Fibroblast of skin of abdomen (primary cell): ENCODE measurements at places on chromosomes 4 and X.

- DNase-seq = peak; percentile 73
Observed at GRCh38 chrX:74535408-74536151, 78.8 kb downstream of the RLIM start.

- DNase-seq = peak; percentile 85
Observed at GRCh38 chr4:176792326-176793059, at the start of gene VEGFC. Gene VEGFC, minus strand, starts transcription at chr4:176792922. Its CDS starts 611 bp downstream, at chr4:176792311.

DNA sequence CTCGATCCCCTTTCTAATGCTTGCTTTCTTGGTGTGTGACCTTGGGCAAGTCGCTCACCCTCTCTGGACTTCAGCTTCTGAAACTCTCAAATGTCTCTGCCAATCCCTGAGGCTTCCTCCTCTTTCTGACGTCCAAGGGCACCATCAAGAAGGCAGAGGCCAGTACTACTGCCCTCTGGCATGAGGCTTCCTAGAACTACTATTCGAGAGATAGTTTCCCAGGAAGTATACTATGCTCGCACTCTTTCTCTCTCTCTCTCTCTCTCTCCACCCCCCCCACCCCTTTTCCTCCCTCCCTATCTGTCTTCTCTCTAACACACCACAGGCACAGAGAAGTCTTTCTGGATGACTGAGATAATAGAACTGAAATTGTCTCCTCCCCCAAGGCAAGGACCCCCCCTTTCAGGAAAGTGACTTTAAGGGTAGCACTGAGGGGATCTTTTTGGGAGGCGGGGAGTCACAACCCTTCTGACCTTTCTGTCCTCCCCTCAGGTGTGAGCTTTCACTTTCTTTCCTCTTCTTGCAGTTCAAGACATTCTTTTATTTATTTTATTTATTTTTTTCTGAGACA lies 20.0 kb upstream of the BCOR start:
- no peak for DNase-seq

GRCh38 chr4:138522366-138522765 lies 280.2 kb upstream of the SLC7A11 start:
- peak; percentile 14 for DNase-seq
